Vagina (tissue), 2 donors: ENCODE measurements at places on chromosomes 3 and 15. TPM values are rescaled to one million over a fixed set of nuclear protein-coding genes. Genes with fewer than 3 reads are reported as not detected.

DNA sequence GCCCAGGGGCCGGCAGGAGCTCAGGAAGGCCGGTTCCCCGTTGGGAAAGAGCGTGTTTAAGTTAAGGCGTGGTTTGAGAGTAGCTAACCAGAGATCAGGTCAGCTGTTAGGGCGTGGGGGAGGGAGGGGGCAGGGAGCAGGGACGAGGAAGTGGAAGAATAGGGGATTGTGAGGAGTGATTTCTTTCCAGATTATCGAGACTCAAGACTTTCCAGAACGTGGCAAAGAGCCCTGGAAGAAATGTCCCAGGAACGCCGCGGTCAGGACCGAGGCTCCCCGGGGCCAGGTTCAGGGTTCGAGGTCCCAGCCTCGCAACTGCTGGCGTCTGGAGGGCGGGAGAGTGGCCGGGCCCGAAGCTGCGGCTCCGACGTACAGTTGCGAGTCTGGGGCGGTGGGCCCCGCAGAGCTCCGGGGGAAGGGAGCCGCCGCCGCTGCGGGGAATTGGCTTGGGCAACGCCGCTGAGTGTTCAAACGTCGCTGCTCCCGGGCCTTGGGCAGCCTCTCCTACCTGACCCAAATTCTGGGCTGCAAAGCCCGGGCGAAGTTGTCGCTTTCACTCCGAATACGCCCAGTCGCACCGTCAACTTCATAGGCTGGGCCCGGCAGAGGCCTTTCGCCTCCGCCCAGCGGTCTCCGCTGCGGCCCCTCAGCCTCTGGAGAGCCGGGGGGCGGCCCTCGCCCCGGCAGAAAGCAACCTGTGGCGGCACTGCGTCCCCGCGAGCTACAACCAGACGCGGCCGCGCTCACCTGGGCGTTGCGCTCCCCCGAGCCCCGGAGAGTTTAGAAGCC lies 9.5 kb downstream of the ISL2 start:
- peaks cover 37% of the 10 kb centered on the region for H3K4me1 ChIP-seq
- H3K27ac ChIP-seq: peak overlapping the region; percentile 71
- no peaks in the 10 kb centered on the region for H3K36me3 ChIP-seq
- H3K4me3 ChIP-seq: peak overlapping the region; percentile 43
- DNase-seq: no peak

- H3K27me3 ChIP-seq: no peaks in the 10 kb centered on the region
- no peak overlapping the region for H3K4me3 ChIP-seq
- DNase-seq: no peak
- H3K4me1 ChIP-seq: peaks cover 38% of the 10 kb centered on the region
- H3K27ac ChIP-seq: peak overlapping the region; percentile 66
Observed at GRCh38 chr3:14524311-14524711, 15.8 kb downstream of the GRIP2 start.

DNA sequence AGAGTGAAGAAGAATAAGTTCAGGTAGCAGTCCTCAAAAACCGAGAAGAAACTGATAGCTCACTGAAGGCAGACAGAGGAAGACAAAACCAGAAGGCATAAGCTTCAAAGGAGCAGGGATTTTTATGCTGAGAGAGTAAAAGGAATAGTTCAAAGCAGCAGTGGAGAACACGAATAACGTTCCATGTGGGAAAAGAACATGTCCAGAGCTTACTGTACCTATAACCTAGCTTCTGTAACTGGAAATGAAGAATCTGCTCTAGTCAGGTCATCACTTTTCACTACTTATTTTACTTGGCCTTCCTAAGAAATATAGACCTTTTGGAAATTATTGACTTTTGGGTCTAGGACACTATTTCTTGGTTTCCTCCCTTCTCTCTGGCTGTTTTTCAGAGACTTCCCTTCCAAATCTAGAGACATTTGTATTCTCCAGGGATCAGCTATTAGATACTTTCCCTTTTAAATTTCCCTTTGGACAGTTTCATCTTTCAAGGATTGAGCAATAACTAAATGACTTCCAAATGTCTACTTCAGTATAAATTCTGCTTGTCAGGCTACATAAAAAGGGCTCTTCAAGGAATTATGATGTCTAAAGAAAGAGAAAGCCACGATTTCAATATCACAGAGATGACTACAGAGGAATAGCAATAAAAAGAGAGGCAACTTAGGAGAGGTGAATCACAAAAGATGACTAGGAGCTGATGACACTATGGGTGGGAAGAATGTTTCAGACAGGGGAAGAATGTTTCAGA lies 46.7 kb downstream of the UBE3A start:
- H3K36me3 ChIP-seq: peaks cover 4% of the 10 kb centered on the region
- no peak for DNase-seq
- H3K4me1 ChIP-seq: peaks cover 11% of the 10 kb centered on the region
- H3K27me3 ChIP-seq: no peaks in the 10 kb centered on the region
- H3K4me3 ChIP-seq: no peak overlapping the region

DNA sequence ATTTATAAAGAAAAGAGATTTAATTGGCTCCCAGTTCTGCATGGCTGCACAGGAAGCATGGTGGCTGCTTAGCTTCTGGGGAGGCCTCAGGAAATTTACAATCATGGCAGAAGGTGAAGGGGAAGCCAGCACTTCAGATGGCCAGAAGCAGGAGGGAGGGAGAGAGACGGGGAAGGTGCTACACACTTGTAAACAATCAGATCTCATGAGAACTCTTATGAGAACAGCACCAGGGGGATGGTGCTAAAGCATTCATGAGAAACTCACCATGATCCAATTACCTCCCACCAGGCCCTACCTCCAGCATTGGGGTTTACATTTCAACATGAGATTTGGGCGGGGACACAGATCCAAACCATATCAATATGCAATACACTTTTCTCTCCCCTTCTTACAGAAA lies 73.7 kb downstream of the ECT2 start:
- no peak overlapping the region for H3K27ac ChIP-seq
- H3K4me3 ChIP-seq: no peak overlapping the region
- H3K36me3 ChIP-seq: no peaks in the 10 kb centered on the region
- no peaks in the 10 kb centered on the region for H3K27me3 ChIP-seq
- no peak for DNase-seq

- H3K4me3 ChIP-seq: no peak overlapping the region
- no peak overlapping the region for H3K27ac ChIP-seq
- peaks cover 16% of the 10 kb centered on the region for H3K4me1 ChIP-seq
- no peak for DNase-seq
- H3K27me3 ChIP-seq: no peaks in the 10 kb centered on the region
- H3K36me3 ChIP-seq: peaks cover 36% of the 10 kb centered on the region
Observed at GRCh38 chr15:85128621-85129020, 147.0 kb downstream of the PDE8A start.

DNA sequence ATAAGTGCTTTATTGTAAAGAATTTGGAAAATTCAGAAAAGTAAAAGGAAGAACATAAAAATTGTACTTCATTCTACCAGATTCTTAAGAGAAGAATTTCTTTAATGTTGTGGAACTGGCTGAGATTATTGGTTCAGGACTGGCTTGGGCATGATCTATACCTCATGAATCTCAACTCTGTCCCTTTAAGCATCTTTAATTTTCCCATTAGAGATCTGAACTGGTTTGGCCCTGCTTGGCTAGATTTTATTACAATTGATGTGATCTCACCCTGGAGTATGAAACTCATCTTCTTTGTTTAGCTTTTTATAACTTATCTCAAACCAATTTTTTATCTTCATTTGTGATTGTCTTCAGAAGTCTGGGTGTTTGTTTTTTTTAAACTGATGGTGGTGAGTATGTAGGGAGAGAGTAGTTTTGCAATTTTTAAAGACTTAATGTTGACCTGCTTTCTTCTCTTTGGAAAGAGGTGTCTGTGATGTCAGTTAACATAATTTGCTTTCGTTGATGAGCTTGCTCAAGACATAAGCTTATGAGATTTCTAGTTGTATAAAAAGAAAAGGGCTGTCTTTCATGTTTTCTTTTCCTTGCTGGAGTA lies 61.9 kb downstream of the ZNF609 start:
- peaks cover 53% of the 10 kb centered on the region for H3K4me1 ChIP-seq
- H3K27ac ChIP-seq: no peak overlapping the region
- H3K4me3 ChIP-seq: no peak overlapping the region
- H3K36me3 ChIP-seq: no peaks in the 10 kb centered on the region
- no peaks in the 10 kb centered on the region for H3K27me3 ChIP-seq
- DNase-seq: no peak

DNA sequence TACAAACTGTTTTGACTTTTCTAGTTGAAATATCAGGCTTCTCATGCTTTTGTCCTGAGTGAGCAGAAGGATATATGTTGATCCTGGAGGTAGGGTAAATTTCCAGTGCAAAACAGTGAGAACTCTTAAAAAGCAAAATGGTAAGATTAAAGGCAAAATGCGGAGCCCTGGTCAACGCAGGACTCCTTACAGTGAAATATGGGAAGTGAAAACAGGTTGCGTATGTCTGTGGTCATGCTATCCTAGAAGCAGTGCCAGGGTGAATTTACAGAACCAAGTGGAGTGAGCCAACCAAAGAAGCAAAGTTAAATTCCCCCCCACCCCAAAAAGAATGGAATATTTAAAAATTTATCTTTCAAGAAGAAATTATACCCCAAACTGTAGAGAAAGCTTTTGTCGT lies 256.4 kb downstream of the NR2F2 start:
- DNase-seq: no peak
- no peaks in the 10 kb centered on the region for H3K27me3 ChIP-seq
- no peaks in the 10 kb centered on the region for H3K4me1 ChIP-seq
- H3K4me3 ChIP-seq: no peak overlapping the region

DNA sequence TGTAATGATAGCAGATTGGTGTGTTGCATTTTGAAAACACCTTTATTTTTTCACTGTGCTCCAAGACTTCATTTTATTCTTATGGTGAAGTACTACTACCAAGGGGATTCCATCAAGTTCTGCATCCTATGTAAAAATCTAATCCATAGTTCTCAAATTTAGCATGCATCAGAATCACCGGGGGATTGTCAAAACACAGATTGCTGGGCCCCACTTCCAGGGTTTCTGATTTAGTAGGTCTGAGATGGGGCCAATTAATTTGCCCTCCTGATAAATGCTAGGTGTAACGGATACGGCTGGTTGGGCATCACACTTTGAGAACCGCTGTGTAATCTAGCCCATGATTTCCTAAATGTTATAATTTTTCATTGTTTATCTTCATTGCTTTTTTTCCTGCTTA lies 692 bp downstream of the ZWILCH start:
- peak overlapping the region; percentile 95 for H3K4me3 ChIP-seq
- H3K27ac ChIP-seq: no peak overlapping the region
- H3K4me1 ChIP-seq: peaks cover 26% of the 10 kb centered on the region
- no peaks in the 10 kb centered on the region for H3K27me3 ChIP-seq

GRCh38 chr15:63188247-63188925 lies 1.0 kb upstream of the RAB8B start:
- H3K27ac ChIP-seq: peak overlapping the region; percentile 84
- no peaks in the 10 kb centered on the region for H3K27me3 ChIP-seq
- H3K4me1 ChIP-seq: peaks cover 27% of the 10 kb centered on the region
- H3K4me3 ChIP-seq: peak overlapping the region; percentile 89

- H3K27ac ChIP-seq: no peak overlapping the region
- no peak overlapping the region for H3K4me3 ChIP-seq
- peaks cover 16% of the 10 kb centered on the region for H3K4me1 ChIP-seq
- no peaks in the 10 kb centered on the region for H3K27me3 ChIP-seq
- no peaks in the 10 kb centered on the region for H3K36me3 ChIP-seq
Observed at GRCh38 chr3:54951405-54951804, 23.5 kb upstream of the LRTM1 start.

Gene IP6K2
- total RNA-seq: 119 TPM

Gene MYZAP
- 15.2 TPM for total RNA-seq

DNA sequence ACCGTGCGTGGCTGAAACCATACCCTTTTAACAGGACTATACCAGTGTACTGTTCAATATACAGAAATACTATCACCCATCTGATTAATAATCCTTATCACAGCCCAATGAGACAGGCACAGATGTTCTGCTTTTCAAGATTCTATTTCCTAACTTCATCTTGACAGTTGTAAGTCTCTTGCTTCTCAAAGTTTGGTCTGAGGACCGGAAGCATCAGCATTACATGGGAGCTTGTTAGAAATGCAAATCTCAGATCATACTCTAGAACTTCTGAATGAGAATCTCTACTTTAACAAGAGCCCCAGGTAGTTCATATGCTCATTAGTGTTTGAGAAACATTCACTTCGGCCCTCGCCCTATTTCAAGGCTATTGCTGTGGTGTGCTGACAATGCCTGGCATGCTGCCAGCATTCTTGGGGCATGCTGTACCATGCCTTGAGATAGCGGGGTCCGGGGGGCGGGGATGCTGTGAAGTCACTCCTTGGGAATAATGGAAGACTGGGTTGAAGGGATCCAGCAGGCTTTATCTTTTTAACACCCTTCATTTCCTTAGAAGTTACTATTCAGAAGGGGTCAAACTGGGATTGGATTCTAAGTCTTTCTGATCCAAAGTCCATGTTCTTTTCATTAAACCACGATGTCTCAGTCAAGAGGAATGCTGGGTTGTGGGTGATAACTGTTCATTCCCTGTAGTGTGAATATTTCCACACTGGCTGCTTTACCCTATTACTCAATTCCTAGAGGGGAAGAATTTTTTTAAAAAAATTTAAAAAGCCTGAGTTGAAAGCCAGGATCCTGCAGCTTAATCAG lies 194.7 kb downstream of the LPP start:
- DNase-seq: no peak
- H3K36me3 ChIP-seq: no peaks in the 10 kb centered on the region
- no peaks in the 10 kb centered on the region for H3K27me3 ChIP-seq
- H3K4me1 ChIP-seq: peaks cover 48% of the 10 kb centered on the region

DNA sequence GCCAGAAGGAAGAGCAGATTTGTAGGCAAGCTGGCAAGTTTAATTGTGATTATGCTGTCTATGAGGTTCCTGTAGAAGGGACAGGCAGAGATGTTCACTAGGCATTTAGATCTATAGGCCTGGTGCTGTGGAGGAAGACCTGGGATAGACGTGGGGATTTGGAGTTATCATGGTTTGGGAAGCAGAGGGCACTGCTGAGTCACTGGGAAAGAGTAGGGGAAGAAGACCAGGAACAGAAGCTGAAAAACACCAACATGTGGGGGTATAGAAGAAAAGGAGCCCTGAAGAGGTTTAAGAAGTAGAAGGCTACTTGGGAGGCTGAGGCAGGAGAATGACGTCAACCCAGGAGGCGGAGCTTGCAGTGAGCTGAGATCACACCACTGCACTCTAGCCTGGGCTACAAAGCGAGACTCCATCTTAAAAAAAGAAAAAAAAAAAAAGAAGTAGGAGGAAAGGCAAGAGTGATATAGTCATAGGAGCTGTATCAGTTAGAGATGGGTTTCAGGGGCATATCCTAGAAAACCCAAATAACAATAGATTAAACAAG lies 19.3 kb downstream of the GRK7 start:
- H3K4me3 ChIP-seq: no peak overlapping the region
- H3K4me1 ChIP-seq: no peaks in the 10 kb centered on the region
- no peak overlapping the region for H3K27ac ChIP-seq
- DNase-seq: no peak
- no peaks in the 10 kb centered on the region for H3K27me3 ChIP-seq

GRCh38 chr3:29426302-29427226 lies 145.7 kb downstream of the RBMS3 start:
- H3K27ac ChIP-seq: no peak overlapping the region
- peaks cover 48% of the 10 kb centered on the region for H3K4me1 ChIP-seq
- no peak for DNase-seq
- no peak overlapping the region for H3K4me3 ChIP-seq
- H3K36me3 ChIP-seq: no peaks in the 10 kb centered on the region
